Activated CD4-positive, alpha-beta memory T cell treated with anti-CD3 and anti-CD28 coated beads for 36 hours (primary cell): ENCODE measurements at places on chromosomes 1 and 21. TPM values are rescaled to one million over a fixed set of nuclear protein-coding genes. Genes with fewer than 3 reads are reported as not detected.

The C1orf56 gene
- 1.8 TPM for total RNA-seq

The TLCD4 gene
- 0.21 TPM for total RNA-seq

The OR2M3 gene
- not detected for total RNA-seq

The REN gene
- total RNA-seq: not detected

The HSD3B1 gene
- not detected for total RNA-seq

The ACTA1 gene
- not detected for total RNA-seq

The KRTAP11-1 gene
- total RNA-seq: not detected

The FAM163A gene
- not detected for total RNA-seq

The SAMD11 gene
- total RNA-seq: not detected
